ENCODE measurements at places on chromosomes 1 and 21. TPM values are rescaled to one million over a fixed set of nuclear protein-coding genes. Genes with fewer than 3 reads are reported as not detected.

LORICRIN gene
- not detected for total RNA-seq

C1orf115 gene
- 28.2 TPM for total RNA-seq

SLC6A17 gene
- 0.76 TPM for total RNA-seq

LIN28A gene
- not detected for total RNA-seq

GPR37L1 gene
- not detected for total RNA-seq

FCRL1 gene
- not detected for total RNA-seq

ADGRL4 gene
- total RNA-seq = 246 TPM

LRRC71 gene
- total RNA-seq = 0.33 TPM

CFHR3 gene
- not detected for total RNA-seq

MTARC1 gene
- 1.1 TPM for total RNA-seq

KCNQ4 gene
- total RNA-seq = not detected

DBT gene
- 4.6 TPM for total RNA-seq

SGIP1 gene
- 22.1 TPM for total RNA-seq

PGLYRP4 gene
- not detected for total RNA-seq

CYYR1 gene
- total RNA-seq = 20.5 TPM

KCNE2 gene
- not detected for total RNA-seq

FCGR1A gene
- total RNA-seq = not detected

MED8 gene
- total RNA-seq = 42.8 TPM

LINGO4 gene
- not detected for total RNA-seq

Data from vein endothelial cell (primary cell).